ENCODE measurements at places on chromosomes 16 and 17.
A peak's percentile ranks its signal among the peaks of the same experiment; 100 is the strongest.

- DNase-seq, result no peak
Observed at GRCh38 chr16:4746215-4746614, 11.9 kb downstream of the DNAAF8 start.

DNA sequence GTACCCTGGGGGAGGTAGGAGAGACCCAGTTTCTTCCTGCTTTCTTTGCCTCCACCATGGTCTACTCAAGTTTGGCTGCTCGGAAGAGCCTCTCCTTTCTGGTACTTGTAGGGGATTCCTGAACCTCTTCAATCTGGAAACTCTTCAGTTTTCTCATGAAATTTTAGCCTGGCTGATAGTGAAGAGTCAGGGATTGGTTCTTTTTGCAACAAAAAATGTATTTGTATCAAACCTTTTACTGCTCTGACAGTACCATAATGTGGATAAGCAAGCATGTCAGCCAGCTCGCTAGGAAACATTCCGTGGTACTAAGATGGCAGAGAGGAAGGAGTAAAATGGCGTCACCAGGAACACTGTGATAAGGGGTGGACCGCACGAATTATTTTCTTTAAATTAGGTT lies 55.4 kb downstream of the NUP93 start:
- no peak for DNase-seq

GRCh38 chr17:39170109-39170508 lies 4.1 kb upstream of the ARL5C start:
- DNase-seq, result no peak

GRCh38 chr17:32629563-32630190 lies 142.9 kb downstream of the CDK5R1 start:
- DNase-seq, result no peak

DNA sequence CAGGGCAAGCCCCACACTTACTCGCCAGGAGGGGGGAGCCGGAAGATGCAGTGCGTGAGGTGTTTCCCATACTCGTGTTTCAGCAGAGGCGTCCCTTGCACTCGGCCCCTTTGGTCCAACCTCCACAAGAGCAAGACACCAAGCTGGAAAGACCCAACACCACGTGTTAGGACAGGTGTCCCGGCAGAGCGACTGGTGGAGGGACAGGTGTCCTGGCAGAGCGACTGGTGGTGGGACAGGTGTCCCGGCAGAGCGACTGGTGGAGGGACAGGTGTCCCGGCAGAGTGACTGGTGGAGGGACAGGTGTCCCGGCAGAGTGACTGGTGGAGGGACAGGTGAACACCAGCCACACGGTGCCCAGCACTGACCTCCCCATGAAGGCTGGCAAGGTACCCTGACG lies 19.4 kb downstream of the IFT140 start:
- no peak for DNase-seq

GRCh38 chr16:15605839-15606517 lies 37.0 kb downstream of the MARF1 start:
- DNase-seq, result no peak

GRCh38 chr17:21140911-21141310 lies 14.1 kb downstream of the DHRS7B start:
- no peak for DNase-seq

- DNase-seq, result peak; percentile 73
Observed at GRCh38 chr17:83091257-83092141, 12.1 kb downstream of the METRNL start.

- DNase-seq, result no peak
Observed at GRCh38 chr16:86095131-86095752, 196.3 kb downstream of the IRF8 start.

- no peak for DNase-seq
Observed at GRCh38 chr17:50728112-50728429, 8.7 kb downstream of the LUC7L3 start.

DNA sequence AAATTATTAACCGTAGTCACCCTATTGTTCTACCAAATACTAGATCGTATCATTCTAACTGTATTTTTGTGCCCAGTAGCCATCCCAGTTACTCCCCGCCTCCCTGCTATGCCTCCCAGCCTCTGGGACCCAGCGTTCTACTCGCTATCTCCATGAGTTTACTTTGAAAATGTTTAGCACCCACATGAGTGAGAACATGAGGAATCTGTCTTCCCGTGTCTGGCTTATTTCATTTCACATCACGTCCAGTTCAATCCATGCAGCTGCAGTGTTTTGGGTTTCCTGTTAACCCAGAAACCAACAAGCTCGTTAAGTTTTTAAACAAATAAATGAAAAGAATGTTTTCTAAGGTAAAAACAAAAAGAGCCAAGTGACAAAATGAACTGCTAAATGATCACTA lies 82.1 kb downstream of the VPS53 start:
- peak; percentile 51 for DNase-seq

- no peak for DNase-seq
Observed at GRCh38 chr17:32944248-32945020, 16.5 kb downstream of the TMEM98 start.

- no peak for DNase-seq
Observed at GRCh38 chr17:82583720-82584234, 64.2 kb downstream of the FOXK2 start.

DNA sequence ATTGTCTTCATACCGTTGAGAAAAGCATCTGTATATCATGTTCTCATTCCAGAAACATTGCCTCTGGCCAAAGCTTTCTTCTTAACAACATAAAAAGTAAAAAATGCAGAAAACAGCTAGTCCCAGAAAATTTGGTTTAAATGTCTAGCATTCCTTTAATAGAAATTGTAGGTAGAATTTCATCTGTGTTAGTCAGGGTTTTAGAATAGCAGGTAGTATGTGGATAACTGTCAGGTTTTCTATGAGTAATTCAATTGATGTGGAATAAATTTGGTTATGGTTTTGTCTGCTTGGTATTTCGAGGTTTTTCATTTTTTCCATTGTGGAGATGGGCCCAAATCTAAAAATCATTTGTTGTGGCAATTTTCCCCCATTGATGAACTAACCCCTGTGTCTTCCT lies 616.7 kb downstream of the KCNJ2 start:
- no peak for DNase-seq

Data from lung (tissue), 17 donors.